ENCODE measurements at places on chromosomes 6 and 20. TPM values are rescaled to one million over a fixed set of nuclear protein-coding genes. Genes with fewer than 3 reads are reported as not detected.

PROKR2 gene
- not detected for total RNA-seq

- no peak for DNase-seq
These were observed 1.2 kb downstream of the TPD52L1 start for GRCh38 chr6:125154761-125155135.

- no peak for DNase-seq
These were observed 79.7 kb upstream of the JARID2 start for GRCh38 chr6:15166121-15166520.

DNA sequence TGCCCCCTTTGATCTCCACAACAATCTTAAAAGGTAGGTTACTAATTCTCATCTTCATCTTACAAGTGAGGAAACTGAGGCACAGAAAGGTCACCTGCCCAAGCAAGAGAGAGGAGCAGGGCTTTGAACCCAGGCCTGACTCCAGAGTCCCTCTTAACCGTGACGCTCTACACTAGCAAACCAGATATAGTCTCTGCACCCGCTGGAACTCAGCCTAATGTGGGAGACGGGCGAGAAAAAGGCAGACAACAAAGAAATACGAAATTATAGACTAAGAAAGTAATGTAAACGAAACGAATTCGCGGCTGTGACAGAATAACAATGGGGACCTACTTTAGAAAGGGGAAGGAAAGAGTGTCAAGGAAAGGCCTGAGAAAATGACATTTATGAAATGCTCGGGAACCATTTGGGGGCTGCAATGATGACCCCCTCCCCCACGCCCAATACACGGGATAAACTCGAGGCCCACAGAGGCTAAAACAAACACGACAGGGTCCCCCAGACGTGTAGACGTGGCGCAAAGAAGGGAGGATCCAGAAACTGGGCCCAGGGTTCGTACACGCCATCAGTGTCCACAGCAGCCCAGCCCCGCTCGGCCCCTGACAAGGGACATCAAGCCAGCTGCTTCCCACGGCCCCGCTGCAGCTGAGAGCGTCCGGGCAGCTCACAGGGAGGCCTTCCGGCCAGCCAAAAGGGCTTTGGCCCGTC lies 637 bp downstream of the TRPC4AP start:
- no peak for DNase-seq

GRCh38 chr6:24355393-24355792 lies 2.5 kb downstream of the DCDC2 start:
- DNase-seq = no peak

- no peak for DNase-seq
These were observed 282.7 kb downstream of the TBC1D7 start for GRCh38 chr6:13045676-13046075.

ADAM33 gene
- total RNA-seq = not detected

- no peak for DNase-seq
These were observed 7.3 kb upstream of the RNF24 start for GRCh38 chr20:4022386-4023286.

DNA sequence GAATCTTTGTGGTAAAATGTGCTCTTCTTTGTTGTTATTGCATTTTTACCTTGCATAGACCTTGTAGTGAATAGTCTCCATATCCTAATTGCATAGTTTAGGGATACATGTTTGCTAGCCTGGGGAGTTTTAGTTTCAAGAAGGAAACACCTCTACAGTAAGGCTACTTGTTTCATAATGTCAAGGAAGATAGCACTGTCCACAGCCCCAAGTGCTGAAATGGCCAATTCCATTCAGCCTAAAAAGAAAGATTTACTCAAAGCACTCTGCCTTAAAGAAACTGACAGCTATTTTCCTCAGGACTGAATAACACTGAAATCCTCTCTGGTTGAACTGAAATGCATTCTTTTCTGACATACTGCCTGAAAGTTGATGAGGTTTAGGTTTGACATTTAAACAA lies 2.6 kb downstream of the HCRTR2 start:
- no peak for DNase-seq

- peak; percentile 27 for DNase-seq
These were observed 175.1 kb downstream of the JARID2 start for GRCh38 chr6:15420959-15421438.

- no peak for DNase-seq
These were observed 29.4 kb downstream of the THBS2 start for GRCh38 chr6:169224185-169224695.

DNA sequence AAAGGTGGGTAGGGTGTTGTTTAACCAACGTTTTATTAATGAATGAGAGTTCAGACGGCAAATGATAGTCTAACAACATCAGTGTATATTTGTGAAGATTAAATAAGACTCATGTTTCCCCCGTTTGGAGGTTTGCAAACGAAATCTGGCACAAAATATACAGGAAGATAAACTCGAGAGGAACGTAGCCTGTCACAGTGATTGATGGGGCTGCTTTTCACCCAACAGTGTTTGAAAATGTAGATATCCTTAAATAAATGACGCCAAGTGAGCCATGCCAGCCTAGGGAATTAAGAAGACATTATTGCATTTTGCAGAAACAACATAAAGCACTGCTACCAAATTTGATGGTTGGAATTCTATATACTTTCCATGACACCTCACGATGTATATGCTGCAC lies 696.5 kb upstream of the FLRT3 start:
- no peak for DNase-seq

ANGPT4 gene
- total RNA-seq = not detected

- DNase-seq = no peak
These were observed 6.9 kb downstream of the RIMS4 start for GRCh38 chr20:44803383-44803941.

DNA sequence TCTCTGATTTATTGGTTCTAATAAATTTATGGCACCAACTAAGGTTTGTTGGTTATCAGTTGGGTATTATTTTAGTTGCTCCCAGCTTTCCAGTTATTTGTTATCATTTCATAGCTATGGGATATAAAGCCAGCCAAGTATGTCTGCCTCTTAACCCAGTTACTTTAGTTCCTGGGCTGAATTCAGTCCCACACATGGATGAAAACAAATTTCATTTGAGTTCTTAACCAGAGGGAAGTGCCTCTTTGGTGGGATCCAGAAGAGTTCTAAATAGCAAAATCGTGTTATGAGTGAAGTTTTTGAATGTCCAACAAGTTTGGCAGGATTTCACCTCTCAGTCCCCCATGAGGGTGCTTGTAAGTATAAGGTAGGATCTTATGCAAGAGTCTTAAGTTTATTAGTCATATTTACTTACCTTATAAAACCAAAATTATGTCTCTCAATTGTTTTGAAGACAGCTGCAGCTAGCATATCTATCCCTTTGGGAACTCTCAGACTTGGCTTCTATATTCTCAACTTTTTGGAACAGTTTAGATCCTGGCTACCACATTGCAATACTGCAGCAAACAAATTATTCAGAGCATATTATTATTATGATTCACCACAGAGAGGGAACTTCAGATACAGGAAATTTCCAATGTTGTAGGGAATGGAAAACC lies 683.6 kb downstream of the BCKDHB start:
- no peak for DNase-seq

SPATS1 gene
- not detected for total RNA-seq

GRCh38 chr20:35956616-35957015 lies 2.3 kb upstream of the SCAND1 start:
- no peak for DNase-seq

- DNase-seq = no peak
These were observed 23.2 kb upstream of the TCF21 start for GRCh38 chr6:133865680-133866079.

LY86 gene
- total RNA-seq = 4.5 TPM

- no peak for DNase-seq
These were observed 317.0 kb upstream of the SULF2 start for GRCh38 chr20:48102076-48102787.

GRCh38 chr6:21900730-21901129 lies 307.2 kb downstream of the SOX4 start:
- DNase-seq = no peak

- no peak for DNase-seq
These were observed 380.9 kb downstream of the GJA1 start for GRCh38 chr6:121816361-121816760.

DNA sequence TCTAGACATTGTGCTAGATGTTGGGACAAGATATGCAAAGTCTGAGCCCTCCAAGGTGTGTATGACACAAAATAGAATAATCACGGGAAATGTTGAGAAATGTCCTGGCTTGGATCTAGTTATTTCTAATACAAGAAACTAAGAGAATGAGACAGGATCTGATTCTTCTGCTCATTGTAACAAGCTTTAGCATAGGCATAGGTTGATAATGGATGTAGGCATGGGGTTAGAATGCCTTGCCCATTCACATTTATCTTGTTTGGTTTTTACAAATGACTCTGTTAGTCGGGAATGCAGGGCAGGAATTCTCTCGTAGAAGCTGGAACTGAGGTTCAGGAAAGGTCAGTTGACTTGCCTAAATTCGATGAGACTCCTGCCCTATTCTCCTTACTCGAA lies 1.5 kb upstream of the SLC26A8 start:
- DNase-seq = no peak

DNA sequence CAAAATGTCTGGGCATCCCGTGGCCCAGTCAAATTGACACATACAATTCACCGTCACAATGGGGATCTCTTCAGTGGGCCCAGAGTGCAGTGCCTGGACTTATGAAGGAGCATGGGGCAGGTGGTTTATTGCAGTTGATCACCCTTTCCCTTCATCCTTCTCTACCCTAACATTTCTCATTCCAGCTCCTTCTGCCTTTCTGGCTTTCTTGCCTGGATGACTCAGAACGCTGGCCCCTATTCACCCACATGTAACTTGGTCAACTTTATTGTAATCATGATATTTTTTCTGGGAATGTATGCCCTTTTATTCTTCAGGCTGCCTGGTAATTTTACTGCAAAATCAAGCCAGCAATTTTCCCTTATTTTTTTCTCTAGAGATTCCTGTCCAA lies 179.9 kb upstream of the DTNBP1 start:
- DNase-seq = no peak

DAAM2 gene
- not detected for total RNA-seq

NOX3 gene
- total RNA-seq = not detected
